ENCODE measurements at places on chromosomes 16 and 17. TPM values are rescaled to one million over a fixed set of nuclear protein-coding genes. Genes with fewer than 3 reads are reported as not detected.

DNA sequence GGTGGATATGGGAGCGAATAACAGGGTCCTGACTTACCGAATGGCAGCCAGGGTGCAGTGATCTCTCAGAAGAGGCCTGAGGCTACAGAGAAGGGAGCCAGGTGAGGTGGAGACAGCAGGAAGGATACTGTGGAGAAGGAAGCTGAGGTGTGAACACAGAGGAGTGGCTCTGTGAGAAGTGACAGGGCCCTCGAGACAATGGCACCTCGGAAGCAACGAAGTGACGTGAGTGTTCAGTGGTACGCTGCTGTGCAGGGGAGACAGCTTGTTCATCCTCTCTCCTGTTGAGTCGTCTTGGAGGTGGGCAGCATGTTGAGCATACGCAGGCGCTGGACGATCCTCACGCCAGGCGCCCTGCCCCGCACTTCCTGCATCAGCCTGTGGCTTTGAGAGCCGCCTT, 390.3 kb downstream of the CPPED1 start:
- no peak for DNase-seq

- DNase-seq, result peak; percentile 14
Observed at GRCh38 chr16:75462806-75463205, 1.7 kb downstream of the TMEM170A start.

GRCh38 chr16:46972429-46973206, 856 bp downstream of the DNAJA2 start:
- peak; percentile 19 for DNase-seq

The SMYD4 gene
- total RNA-seq, result 10.7 TPM

The OR1F1 gene
- total RNA-seq, result not detected

The TPSG1 gene
- total RNA-seq, result not detected

The RRN3 gene
- 44.2 TPM for total RNA-seq

Data from dermis blood vessel endothelial cell (primary cell).